ENCODE measurements at places on chromosomes 1 and 21.

DNA sequence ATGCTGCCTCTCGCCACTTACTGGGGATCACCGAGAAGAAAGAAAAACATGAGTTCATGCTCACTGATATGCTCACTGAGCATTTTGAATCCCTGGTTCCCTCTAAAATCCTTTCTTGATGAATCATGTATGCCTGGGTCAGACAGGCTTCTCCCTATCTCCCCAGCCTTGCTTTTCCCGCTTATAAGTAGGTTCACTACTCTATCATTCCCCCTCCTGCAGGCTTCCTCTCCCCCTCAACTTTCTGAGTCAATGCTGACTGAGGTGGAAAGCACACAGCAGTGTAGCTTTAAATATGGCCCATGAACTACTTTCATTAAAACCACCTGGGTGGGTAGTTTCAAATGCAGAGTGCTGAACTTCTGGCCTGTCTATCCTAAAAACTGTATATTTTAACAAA lies 41.7 kb downstream of the FMO4 start:
- DNase-seq, result no peak
- peaks cover 11% of the 10 kb centered on the region for H3K27me3 ChIP-seq
- no peaks in the 10 kb centered on the region for H3K36me3 ChIP-seq
- H3K4me3 ChIP-seq, result no peak overlapping the region
- no peak overlapping the region for H3K27ac ChIP-seq

GRCh38 chr1:64539781-64540218 lies 69.9 kb downstream of the CACHD1 start:
- DNase-seq, result peak; percentile 69
- no peaks in the 10 kb centered on the region for H3K36me3 ChIP-seq
- H3K27ac ChIP-seq, result peak overlapping the region; percentile 70
- peaks cover 46% of the 10 kb centered on the region for H3K4me1 ChIP-seq
- H3K4me3 ChIP-seq, result peak overlapping the region; percentile 45

DNA sequence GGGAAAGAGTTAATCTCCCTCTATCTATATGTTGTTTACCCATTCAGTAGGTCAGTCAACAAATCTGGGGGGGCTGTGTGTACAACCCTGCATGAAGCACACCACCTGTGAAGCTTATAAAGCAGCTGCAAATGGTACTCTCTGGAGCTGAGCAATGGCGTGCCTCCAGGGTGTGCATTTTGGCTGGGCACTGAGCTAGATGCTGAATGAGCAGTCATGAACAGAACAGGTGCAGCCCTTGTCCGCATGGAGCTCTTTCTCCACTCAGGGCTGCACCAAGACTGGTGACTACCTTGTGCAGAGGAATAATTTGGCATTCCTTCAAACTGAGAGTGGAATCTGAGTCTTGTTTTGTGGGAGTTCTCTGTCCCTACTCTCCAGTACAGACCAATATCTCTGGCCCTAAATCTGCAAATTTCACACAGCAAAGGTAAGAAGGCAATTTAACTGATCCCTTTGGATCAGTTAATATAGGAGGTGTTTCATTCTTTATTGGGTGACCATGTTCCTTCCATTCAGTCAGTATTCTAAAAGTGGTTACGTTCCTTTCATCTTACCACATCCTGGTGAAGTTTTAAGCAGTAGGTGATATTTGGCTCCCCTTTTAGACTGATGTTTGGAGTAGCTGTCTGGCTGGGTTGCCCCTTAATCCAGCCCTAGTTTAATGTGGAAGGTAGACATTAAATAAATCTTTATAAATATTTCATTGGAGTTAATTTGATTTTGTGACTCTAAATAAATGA lies 76.0 kb downstream of the GPR88 start:
- no peaks in the 10 kb centered on the region for H3K27me3 ChIP-seq
- no peaks in the 10 kb centered on the region for H3K4me1 ChIP-seq
- no peak overlapping the region for H3K27ac ChIP-seq
- no peak overlapping the region for H3K4me3 ChIP-seq
- H3K36me3 ChIP-seq, result no peaks in the 10 kb centered on the region

- H3K27me3 ChIP-seq, result peaks cover 74% of the 10 kb centered on the region
- H3K27ac ChIP-seq, result no peak overlapping the region
- H3K36me3 ChIP-seq, result no peaks in the 10 kb centered on the region
Observed at GRCh38 chr1:3011127-3011526, 10.1 kb upstream of the ACTRT2 start.

DNA sequence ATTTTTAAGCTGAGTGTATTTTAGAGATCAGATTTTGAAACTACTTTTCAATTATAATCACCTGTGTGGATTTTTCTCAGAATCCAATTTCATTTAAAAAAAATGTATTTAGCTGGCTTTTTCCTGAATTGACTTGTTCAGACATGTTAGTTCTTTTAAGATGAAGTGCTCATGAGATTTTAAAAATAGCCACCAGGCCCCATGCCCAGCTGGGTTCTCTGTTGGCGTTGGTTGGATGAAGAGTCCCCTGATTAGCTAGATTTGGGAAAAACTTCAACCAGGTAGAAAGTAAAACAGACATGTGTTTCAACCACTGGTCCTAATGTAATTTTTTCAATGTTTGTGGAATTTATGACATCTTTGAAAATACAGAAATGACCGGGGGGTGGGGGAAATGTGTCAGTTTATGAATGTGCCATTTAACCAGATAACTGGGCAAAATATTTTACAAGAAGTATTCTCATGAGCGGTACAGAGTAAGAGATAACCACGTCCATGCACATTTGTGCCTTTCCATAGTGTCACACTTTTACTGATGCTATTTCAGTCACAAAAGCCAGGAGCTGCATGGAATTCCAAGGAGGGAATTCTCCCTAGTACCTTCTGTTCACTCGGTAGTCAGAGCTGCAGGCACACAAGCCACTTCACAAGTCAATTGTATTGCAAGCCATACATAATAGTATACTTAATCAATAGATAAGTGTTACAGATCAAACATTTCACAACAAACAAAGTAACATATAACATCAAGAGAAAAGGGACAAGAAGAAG lies 51.1 kb downstream of the KCNK1 start:
- no peaks in the 10 kb centered on the region for H3K27me3 ChIP-seq
- no peak overlapping the region for H3K4me3 ChIP-seq
- H3K27ac ChIP-seq, result peak overlapping the region; percentile 85

DNA sequence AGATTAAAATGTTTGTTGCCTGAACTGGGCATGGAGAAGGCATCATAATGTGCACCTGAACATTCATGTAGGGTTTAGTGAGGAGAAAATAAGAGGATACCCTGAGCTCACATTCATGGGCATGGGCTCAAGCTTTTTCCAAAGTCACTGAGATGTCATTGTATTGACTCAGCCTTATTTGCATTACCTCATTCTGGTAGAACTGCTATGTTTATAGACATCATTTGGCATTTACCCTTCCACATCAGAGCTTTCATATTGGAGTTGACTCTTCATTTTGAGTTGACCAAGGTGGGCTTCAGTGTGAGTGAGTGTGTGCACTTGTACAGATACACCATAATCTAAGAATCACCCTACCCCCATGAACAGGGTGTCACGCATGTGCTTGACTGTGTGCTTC lies 143.2 kb downstream of the PBX1 start:
- H3K4me3 ChIP-seq, result no peak overlapping the region
- H3K4me1 ChIP-seq, result peaks cover 84% of the 10 kb centered on the region
- peak overlapping the region; percentile 4 for H3K27ac ChIP-seq
- no peak for DNase-seq
- H3K27me3 ChIP-seq, result no peaks in the 10 kb centered on the region

DNA sequence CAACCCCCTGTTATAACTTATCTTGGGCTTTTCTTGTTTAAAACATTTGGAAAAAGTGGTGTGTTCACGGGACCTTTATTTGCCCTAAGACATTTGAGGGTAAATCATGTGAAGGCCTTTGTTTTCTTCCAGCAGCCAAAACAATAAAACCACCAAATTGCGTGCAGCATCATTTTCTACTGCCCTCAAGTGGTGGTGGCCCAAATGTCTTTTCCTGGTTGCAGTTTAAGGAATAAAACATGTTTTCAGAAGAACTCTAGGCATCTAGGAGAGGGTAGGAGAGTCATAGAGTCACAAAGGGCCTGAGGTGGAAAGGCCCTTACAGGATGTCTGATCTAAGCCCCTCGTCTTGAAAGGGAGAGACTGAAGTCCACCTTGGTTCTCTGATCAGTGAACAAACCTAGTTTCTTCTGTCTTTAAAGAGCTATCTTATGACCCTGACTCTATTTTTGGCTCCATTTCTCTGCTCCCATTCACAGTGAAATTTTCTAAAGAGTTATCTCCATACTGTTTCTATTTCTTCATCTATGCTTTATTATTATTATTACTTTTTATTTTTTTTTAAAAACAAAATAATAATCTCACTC lies 16.0 kb upstream of the EPS15 start:
- DNase-seq, result peak; percentile 18
- peak overlapping the region; percentile 50 for H3K27ac ChIP-seq
- H3K4me1 ChIP-seq, result peaks cover 12% of the 10 kb centered on the region
- H3K27me3 ChIP-seq, result no peaks in the 10 kb centered on the region
- no peaks in the 10 kb centered on the region for H3K36me3 ChIP-seq

DNA sequence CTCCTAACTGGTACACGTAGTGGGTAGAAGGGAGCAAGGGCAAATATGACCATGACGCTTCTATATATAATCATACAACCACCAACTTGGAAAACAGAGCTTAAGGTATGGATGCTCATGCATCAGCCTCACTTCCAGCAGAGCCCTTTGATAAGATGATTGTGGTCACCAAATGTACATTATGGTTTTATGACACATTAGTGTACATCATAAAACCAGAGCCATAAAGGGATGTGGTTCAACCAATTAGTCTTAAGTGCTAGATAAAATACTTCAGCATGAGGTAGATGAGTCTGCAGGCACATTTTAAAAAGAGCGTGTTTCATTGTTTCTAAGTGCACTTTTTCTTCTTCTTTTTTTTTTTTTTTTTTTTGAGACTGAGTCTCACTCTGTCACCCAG lies 43.7 kb downstream of the NIBAN1 start:
- H3K27ac ChIP-seq, result peak overlapping the region; percentile 56
- no peak for DNase-seq
- no peak overlapping the region for H3K4me3 ChIP-seq
- H3K4me1 ChIP-seq, result peaks cover 62% of the 10 kb centered on the region
- peaks cover 6% of the 10 kb centered on the region for H3K36me3 ChIP-seq
- no peaks in the 10 kb centered on the region for H3K27me3 ChIP-seq

DNA sequence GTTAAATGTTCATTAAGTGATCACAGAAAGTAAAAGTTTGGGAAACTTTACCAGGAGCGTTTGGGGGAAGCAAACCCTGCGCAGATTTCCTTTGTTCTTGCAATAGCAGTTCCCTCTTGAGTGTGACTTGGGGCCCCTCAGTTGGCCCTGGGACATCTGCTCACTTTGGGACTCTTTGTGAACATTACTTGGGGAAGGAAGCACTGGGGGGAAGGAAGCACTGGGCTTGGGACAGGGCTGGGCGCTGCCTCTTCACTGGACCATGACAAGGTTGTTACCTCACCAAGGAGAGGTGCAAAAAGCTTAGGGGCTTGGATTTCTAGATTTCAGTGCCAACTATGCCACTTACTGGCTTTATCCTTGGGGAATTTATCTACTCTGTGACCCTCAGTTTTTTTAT lies 63.5 kb downstream of the ETS2 start:
- H3K36me3 ChIP-seq, result no peaks in the 10 kb centered on the region
- no peak overlapping the region for H3K4me3 ChIP-seq
- H3K27me3 ChIP-seq, result no peaks in the 10 kb centered on the region

Data from left ventricle myocardium inferior (tissue), 1 donor.